ENCODE measurements at places on chromosomes 2 and 18.

GRCh38 chr2:136008205-136008865, 22.9 kb upstream of the DARS1 start:
- no peak for DNase-seq

DNA sequence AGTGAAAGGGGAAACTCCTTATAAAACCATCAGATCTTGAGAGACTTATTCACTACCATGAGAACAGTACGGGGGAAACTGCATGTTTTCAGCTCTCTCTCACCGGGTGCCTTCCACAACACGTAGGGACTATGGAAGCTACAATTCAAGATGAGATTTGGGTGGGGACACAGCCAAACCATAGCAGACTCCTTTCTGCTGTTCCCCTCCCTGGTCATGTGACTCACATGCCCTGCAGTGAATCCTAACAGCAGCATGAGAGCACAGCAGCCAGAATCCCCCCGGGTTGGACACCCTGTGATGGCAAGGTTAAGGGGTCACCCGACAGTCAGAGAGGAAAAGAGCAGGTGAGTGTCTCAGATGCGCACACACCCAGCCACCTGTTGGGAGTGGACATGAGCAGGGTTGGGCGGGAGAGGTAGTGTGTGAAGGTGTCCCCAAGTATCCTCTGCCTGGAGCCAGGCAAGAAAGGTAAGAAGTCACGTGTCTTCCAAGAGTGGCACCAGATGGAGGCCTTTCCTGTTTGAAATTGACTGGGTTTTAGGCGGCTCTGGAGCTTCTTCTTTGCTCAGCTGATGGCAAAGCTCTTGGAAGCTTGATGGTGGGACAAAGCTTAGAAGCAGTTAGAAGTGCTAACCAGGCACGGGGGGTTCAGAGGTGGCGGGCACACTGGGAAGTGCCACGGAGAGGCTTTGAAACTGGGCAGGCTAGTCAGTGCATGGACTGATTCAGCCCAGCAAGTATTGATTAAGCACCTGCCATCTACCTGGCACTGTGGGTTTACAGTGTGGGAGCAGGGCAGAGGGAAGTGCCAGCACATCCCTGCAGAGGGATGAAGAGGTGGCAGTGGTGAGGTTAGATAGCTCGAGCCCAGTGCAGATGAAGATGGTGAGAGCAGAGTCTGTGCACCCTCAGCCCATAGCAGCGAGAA, 68.7 kb downstream of the RHOB start:
- DNase-seq: no peak

GRCh38 chr18:34859496-34859895, 149.4 kb downstream of the DTNA start:
- no peak for DNase-seq

DNA sequence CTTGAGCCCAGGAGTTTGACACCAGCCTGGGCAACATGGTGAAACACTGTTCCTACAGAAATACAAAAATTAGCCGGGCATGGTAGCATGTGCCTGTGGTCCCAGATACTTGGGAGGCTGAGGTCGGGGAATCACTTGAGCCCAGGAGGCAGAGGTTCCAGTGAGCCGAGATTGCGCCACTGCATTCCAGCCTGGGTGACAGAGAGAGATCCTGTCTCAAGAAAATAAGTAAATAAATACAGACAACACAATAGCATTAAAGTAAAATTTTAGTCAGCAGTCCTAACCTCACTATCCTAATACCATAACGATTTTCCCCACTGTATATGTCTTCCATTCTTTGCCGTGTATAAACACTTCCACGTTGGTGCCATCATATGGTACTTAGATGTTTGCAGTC, 83.0 kb upstream of the MBOAT2 start:
- no peak for DNase-seq

GRCh38 chr18:32899819-32900218, 127.0 kb upstream of the KLHL14 start:
- DNase-seq: no peak

DNA sequence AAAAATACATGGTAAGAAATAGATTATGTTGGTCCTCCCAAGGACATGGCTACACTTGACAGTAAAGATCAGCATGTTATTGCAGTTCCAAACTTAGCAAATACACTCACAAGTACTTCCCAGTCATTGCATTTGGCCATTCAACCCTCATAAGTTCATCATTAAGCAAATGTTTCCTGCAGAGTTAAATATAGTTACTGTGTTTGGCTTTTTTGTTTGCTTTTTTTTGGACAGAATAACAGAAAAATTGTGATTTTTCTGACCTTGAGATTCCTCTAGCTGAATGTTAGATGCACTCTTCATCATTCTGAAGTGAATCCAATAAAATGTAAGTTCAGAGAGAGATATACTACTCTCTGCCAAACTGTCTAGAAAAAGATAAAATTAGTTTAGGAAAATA, 295.3 kb downstream of the GPD2 start:
- DNase-seq: no peak

DNA sequence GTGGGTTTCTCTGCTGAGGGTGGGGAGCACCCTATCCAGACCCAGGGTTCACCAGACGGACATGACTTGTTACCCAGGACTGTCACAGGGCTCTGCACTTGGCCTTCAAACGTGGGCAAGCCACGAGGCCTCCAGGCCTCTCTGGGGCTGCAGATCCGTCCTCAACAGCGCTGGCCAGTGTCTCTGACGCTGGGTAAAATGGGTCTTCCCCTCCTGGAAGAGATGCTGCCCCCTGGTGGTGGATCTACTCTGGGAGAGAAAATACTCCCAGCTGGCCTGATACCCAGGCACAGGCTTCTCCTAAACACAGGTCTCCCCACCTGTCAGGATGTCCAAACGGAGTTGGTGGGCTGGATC, 3.7 kb downstream of the GPR17 start:
- DNase-seq: peak; percentile 62

GRCh38 chr2:155250800-155251199, 552.3 kb downstream of the KCNJ3 start:
- no peak for DNase-seq

Measured in pancreas (tissue), 10 donors.